ENCODE measurements at places on chromosomes 1 and 21.

GRCh38 chr21:45263534-45263933, 24.2 kb downstream of the POFUT2 start:
- no peak for DNase-seq

- no peak for DNase-seq
These were observed 103.9 kb downstream of the EBNA1BP2 start for GRCh38 chr1:43067977-43068751.

DNA sequence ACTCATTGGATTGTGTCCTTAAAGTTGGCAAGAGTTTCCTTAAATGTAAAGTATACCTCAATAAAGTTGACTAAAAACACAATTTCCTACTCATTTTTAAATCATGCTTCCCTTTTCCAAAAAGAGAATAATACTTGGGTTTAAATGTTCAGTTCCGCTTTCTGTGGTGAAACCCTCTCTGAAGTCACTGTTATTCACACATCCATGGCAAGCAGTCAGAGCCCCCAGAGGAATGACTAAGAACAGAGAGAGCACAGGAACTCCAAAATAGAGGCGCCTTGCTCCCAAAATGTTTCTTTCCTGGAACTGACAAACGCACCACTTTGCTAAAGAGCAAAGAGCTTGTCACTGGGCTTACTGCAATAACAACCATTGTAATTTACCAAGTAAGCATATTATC, 142.5 kb downstream of the TIAM1 start:
- DNase-seq: no peak

DNA sequence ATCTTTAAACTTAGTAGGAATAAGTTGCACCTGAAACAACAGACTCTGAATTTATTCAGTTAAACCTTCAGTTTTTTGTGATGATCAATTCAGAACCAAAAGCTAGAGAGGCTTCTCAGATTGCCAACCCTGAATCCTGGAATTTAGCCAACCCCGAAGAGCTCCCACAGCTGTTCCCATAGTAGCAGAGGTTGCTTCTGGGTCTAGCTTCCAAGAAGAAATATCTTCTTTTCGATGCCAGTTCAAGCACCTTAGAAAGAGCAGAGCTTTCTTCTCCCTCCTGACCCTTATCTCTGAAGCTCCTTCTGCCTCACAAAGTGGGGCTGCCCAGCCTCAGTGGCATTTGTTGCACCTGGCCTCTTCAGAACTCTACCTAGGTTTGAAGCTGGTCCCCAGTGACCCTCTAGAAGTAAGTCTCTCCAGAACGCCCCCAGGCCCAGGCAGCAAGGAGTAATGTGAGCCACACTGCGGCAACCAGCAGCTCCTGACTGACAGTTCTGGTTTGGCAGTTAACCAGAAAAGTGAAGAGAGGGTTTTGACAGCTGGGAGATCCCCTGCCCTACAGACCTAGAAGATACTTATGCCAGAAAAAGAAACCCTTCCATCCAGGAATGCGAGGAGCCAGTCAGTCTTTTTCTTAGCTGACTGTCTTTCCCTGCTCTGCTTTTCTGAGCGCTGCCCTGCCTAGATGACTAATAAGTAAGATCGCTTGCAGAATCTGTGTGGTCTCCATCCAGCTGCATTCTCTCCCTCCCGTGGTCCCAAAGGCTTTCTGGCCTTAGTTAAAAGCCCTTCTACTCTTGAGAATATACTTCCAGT, 165.9 kb downstream of the ADGRL4 start:
- no peak for DNase-seq

GRCh38 chr21:25361097-25361496, 246.2 kb downstream of the MRPL39 start:
- no peak for DNase-seq

DNA sequence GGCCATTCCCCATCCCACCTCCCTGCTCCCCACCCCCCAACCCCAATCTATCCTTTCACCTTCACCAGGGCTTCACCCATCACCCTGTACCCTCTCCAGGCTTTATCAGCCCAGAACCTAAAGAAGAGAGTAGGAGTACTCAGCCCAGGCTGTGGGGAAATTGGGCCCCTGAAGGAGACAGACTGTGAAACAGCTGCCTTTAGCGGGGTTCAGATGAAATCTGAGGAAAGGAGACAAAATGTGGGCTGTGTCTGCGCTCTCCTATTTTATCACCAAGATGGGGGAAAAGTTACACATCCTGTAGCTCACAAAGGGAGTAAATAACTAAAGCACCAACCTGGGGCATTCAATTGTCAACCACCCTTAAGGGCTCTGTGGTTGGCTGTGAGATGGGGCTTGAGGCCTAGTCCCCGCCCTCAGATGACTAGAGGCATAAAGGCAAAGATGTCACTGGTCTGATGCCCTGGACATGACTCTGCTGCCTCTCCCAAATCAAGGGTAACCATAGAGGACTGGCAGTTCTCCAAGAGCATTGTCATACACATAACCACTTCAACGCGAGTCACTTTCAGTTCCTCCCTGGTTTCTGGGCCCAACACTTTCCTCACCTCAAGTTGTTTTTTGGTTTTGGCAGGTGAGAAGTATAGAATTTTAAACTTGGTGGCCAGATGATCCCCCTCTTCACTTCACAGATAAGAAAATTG, 30.0 kb downstream of the SLC27A3 start:
- DNase-seq: no peak

DNA sequence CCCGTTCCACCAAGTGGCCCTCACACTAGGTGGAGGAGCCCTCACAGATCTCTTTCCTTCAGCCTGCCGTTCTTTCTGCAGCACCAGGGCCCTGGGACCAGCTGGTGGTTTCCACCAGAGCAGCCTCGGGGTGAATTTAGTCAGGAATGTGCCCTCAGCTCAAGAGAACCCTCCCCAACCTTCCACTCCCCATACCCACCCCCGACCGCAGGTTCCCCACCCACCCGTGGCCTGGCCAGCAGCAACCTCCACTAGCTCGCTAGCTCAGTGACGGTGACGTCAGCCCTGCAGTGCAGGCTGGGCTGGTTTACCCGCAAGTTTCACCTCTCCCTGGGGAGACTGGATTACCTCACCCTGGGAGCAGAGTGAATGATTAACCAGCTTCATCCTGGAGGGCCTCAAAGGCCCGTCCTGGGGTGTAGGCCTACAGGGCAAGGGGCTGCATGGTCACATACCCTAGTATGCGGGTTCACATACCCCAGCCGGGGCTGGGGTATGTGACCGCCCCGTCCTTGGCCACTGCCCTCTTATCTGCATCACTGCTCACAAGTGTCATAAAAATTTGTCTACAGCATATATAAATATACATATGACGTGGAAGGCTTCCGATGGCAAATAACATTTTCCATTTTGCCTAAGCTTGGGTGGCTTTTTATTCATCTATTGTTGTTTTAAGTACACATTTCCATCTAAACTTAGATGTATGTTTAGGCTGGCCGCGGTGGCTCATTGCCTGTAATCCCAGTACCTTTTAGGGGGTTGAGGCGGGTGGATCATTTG, 24.5 kb downstream of the ELF3 start:
- peak; percentile 97 for DNase-seq

- DNase-seq: no peak
These were observed 25.9 kb upstream of the EFHD2 start for GRCh38 chr1:15383810-15384209.

DNA sequence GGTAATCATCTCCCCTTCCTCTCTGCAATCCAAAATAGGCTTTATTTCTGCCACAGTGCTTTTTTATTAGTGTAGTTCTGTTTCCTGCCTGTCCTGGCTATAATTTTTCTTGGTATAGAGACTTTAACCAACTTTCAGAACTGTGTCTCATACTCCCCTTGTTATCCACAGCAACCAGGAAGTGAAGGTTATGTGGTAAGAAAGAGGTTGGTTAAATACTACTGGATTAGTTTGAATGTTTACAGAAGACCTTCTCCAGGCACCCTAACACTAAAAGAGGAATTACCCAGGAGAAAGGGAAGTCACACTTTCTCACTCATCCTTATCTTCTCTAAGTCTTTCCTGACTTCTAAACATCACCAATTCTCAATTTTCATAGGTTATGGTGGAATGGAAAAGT, 17.8 kb upstream of the TNFSF4 start:
- no peak for DNase-seq

- DNase-seq: peak; percentile 72
These were observed 668 bp downstream of the RNF11 start for GRCh38 chr1:51236531-51237350.

GRCh38 chr1:33388805-33389771, 41.8 kb downstream of the PHC2 start:
- DNase-seq: no peak

GRCh38 chr1:36068866-36069265, 15.0 kb upstream of the TEKT2 start:
- no peak for DNase-seq

GRCh38 chr21:45537746-45538291, 4.4 kb downstream of the SLC19A1 start:
- DNase-seq: peak; percentile 52

- DNase-seq: no peak
These were observed 893.4 kb upstream of the ADGRL4 start for GRCh38 chr1:79899914-79900313.

- DNase-seq: no peak
These were observed 51.3 kb upstream of the SLC45A1 start for GRCh38 chr1:8266436-8267165.

DNA sequence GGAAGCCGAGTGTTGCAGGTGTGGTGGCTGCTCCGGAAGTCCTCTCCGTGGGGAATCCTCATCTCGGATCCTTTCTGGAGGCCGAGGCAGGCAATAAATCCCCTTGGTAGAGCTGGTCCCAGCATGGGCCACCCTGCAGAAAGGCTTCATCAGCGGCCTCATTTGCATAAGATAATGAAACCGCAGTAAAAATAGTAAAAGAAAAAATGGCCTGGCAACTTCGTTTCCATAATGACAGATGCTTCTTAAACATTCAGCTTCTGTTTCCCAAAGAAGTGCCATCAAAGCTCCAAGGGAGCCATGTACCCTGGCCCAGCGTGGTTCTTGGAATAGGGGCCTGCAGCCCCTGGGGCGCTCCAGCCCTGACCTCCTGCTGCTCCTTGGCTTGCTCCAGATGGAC, 244.1 kb downstream of the GRIK3 start:
- no peak for DNase-seq

GRCh38 chr1:67937010-67937409, 103.7 kb upstream of the GNG12 start:
- no peak for DNase-seq

- no peak for DNase-seq
These were observed 38.4 kb downstream of the AHCTF1 start for GRCh38 chr1:246893191-246893939.

- DNase-seq: no peak
These were observed 256.5 kb downstream of the PAPPA2 start for GRCh38 chr1:176719447-176719846.

DNA sequence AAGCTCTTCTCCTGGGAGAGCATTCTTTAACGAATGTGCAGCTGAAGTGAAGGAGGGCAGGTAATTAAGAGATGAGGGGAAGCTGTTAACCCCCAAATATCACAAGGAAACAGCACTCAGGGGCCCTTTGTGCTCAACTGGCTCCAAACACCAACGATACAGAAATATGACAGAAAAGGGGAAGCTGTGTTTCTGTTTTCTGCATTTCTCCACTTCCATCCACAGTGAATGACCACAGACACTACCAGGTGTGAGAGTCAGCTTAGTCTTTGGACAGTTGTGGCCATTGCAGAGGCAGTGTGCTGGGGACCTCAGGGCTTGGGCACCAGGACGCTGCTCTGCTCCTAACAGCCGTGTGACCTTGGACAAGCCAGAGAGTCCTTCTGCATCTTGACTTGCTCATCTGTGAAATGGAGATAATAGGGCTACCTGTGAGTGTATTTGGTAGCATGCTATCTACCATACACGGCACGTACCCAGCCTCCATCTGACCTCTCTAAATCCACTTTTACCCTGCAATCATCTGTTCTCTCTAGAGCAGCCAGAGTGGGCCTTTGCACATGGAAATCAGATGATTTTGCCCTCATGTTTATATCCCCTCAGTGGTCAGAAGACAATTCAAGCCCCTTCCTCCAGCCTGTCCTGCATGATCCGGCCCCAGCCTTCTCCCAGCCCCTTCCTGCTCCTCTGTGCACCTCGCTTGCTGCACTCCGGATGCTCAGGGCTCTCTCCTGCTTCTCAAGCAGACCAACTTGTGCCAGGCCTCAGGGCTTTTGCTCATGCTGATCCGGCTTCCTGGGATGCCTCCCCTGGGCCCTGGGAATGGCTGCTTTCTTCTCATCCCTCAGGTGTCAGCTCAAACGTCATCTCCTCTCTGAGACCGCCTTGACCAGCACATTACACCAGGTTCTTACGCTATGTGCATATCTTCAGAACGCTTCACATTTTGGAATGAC, 4.7 kb upstream of the TINAGL1 start:
- no peak for DNase-seq

- DNase-seq: no peak
These were observed 22.0 kb upstream of the IFNAR1 start for GRCh38 chr21:33302796-33303195.

Data from right lobe of liver (tissue), 6 donors.